Gastroesophageal sphincter (tissue), 4 donors: ENCODE measurements at places on chromosomes 4 and X.

GRCh38 chr4:82553020-82553419, 8.8 kb downstream of the TMEM150C start:
- ATAC-seq = no peak

- no peak for ATAC-seq
Observed at GRCh38 chr4:18813055-18813454, 791.5 kb upstream of the LCORL start.

- no peak for ATAC-seq
Observed at GRCh38 chr4:159178979-159179969, 76.4 kb downstream of the RAPGEF2 start.

DNA sequence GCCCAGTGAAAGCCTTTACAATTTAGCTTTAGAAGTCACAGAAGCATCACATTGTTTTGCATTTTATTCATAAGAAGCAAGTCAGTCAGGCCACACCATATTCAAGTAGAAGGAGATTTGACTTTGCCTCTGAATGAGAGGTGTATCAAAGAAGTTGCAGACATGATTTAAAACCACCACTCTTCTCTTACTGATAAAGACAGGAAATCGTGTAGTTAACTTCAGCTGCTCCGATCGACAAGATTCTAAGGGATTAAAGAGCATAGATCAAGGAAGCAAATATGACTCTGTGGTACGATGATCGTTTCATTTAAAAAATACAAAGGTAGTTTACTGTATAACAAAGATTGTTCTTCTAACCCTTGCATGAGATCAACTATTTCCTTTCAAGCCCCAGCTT, 328.0 kb upstream of the PPP1R2C start:
- no peak for ATAC-seq
